ENCODE measurements at places on chromosomes 6 and 20.

GRCh38 chr6:37862992-37863391 is 43.5 kb downstream of the ZFAND3 start:
- no peak for DNase-seq

DNA sequence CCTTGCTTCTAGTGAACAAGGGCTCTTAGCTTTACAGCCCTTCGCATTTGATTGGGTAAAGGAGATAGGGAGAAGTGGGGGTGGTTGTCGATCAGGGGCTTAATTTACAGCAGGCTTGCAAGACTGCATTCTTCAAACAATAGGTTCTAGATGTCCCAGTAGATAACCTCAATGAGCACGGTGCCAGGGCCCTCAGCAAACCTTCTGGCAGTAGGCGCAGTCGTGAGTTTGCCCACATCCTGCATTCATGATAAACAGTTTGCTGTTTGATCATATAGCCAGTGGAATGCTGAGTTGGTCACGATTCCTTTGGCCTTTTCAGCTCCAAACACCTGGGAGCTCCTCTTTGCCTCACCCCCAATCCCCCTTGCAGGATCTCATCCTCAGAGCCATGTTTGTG is 27.5 kb downstream of the SUN5 start:
- DNase-seq = no peak

- no peak for DNase-seq
These were observed 53.4 kb downstream of the EDN1 start for GRCh38 chr6:12343440-12344162.

DNA sequence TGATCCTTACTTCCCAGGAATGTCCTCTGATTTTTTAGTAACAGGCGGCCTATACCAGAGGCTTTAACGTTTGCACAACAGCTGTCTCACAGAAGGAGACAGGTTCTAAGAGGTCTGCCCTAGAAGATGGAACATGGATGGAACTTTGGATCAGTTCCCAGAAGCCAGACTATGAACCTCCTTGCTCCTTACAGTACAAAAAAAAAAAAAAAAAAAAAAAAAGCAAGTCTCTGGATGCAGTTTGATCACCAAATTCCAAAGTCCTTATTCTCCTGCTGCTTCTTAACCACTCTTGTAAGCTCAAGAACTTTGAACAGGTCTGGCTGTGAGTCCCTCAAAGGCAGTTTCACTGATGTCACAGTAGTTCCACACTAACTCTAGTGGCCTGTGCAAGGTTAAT is 2.0 kb upstream of the TRMT11 start:
- DNase-seq = no peak

- no peak for DNase-seq
These were observed 31.7 kb downstream of the KCNS1 start for GRCh38 chr20:45069261-45069660.

DNA sequence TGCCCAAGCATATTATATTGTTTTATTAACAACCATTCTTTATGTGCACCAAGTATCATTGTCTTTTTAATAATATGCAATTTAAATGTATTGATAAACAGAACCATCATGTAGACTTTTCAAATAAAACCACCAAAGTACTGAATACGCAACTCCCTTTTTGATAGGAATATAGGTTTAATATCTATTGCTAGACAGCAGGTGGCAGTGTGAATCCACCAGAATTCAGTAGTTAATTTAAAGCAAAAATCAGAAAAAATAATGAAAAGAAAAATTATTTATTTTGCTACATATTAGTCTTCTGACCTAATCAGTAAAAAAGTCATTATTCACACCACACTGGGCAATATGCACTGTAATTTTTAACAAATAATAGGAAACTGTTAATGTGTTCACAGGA is 143.7 kb downstream of the KLHL32 start:
- no peak for DNase-seq

DNA sequence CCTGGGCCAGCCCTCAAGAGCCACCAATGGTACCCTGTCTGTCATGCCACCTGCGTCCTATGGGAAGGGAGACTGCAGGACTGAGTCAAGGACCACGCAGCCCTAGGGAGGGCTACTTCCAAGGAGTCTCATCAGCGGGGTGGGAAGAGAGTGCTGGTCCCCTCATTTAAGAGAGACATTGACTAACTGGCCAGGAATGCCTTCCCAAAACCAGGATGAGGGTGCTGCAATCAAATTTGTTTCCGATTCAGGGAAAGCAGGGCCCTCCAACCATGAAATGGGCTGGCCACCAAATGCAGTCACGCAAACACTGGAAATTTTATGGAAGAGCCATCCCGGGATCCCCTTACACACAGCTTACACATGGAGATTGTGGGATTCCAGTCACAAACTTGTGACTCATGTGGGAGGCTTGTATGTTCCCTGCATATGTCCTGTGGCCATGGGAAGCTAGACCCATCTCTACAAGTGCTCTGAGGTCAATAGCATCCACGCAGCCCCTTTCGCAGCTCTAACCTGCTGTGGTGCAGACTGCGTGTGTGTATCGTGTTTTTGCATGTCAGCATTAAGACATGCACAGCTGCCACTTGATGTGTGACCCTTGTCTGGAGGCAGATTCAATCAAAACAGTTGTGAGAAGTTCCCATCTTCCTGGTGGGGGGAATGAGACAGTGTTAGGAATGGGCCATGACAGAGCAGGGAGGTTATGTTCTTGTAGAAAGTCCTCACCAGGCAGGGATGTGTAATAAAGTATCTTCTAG is 53.0 kb upstream of the CST7 start:
- DNase-seq = no peak

Data from T-cell (primary cell).